Stimulated activated CD4-positive, alpha-beta T cell treated with anti-CD3 and anti-CD28 coated beads, Interleukin-15, amount 100 ng/mL, for 1 hour (primary cell): ENCODE measurements at places on chromosomes 4 and X.

- no peak for DNase-seq
Measured at GRCh38 chr4:86939729-86940575, 5.1 kb downstream of the AFF1 start.

DNA sequence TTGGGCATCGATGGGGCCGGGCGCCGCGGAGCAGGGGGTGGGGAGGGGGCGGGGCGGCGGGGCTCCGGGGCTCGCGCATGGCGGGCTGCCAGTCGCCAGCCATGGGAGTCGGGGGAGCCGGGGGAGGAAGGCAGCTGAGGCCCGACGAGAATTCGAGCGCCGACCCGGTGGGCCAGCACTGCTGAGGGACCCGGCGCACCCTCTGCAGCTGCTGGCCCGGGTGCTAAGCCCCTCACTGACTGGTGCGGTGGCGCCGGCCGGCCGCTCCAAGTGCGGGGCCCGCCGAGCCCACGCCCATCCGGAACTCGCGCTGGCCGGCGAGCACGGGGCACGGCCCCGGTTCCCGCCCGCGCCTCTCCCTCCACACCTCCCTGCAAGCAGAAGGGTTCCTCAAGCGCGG, 49.4 kb downstream of the GSX2 start:
- no peak for DNase-seq

- DNase-seq = no peak
Measured at GRCh38 chr4:113513382-113513781, 248.2 kb downstream of the CAMK2D start.

- DNase-seq = no peak
Measured at GRCh38 chrX:38055170-38055847, 49.0 kb downstream of the SYTL5 start.

- no peak for DNase-seq
Measured at GRCh38 chr4:149914119-149915115, 98.8 kb upstream of the IQCM start.

DNA sequence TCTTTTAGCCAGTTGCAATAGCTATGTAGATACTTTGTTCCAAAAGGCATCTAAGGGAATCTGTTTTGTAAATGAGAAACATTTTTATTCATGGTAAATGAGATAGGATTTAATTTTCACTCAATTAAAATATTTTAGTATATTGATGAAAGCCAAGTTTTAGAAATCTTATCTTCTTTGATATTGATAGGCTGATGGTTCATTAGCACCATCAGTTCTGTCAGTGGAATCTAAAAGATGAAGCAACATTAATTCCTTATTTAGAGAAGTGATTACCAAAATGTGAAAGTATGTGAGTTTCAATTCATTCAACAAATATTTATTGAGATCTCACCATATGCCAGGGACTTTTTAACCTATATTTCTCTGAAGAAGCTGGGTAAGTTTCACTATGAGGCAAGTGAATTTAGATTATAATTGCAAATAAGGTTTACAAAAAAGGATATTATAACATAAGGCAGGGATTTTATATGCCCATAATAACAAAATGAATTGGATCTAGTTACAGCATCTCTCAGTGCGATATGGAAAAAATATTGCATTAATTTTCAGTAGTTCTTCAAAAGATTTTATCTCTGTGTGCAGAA, 79.3 kb downstream of the GABRB1 start:
- no peak for DNase-seq

GRCh38 chrX:16712548-16713155, at the start of gene CTPS2:
Gene CTPS2, minus strand, starts transcription at chrX:16712669. Its CDS starts 9,767 bp downstream, at chrX:16702902.
- no peak for DNase-seq

- DNase-seq = no peak
Measured at GRCh38 chr4:5980436-5981155, 37.6 kb downstream of the C4orf50 start.

- DNase-seq = no peak
Measured at GRCh38 chr4:147954850-147955249, 223.0 kb downstream of the ARHGAP10 start.

DNA sequence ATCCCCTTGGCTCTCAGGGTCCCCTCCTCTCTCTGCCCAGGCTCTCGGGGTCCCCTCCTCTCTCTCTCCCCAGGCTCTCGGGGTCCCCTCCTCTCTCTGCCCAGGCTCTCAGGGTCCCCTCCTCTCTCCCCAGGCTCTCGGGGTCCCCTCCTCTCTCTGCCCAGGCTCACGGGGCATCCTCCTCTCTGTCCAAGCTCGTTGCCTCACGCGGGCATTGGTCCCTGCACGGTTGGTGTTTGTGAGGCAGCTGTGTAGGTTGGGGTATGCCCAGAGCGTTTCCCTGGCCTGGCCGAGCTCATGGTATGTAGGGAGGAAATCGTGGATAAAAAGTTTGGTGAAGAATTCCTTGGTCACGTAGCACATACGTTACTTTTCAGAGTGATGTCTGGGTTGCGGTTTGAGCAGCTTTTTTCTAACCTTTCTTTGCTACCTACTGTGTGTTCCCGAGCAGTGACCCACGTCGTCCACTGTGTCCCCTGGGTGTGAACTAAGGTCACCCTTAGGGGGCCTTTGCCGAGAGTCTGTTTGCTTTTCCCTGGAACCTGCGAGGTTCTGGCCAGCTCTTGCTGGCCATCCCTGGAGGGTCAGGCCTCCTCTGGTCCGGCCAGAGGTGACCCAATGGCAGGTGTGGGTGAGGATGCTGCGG, 36.6 kb downstream of the PCGF3 start:
- DNase-seq = no peak

GRCh38 chr4:35541888-35542213, 702.5 kb downstream of the ARAP2 start:
- DNase-seq = no peak

GRCh38 chr4:169640261-169640870, 20.0 kb downstream of the CLCN3 start:
- no peak for DNase-seq
